A549 treated with Mapracorat at 1 μM for 4 hours (cell line): ENCODE measurements at places on chromosomes 7 and 10. TPM values are rescaled to one million over a fixed set of nuclear protein-coding genes. Genes with fewer than 3 reads are reported as not detected.

The ZSWIM8 gene
- 38.0 to 43.5 TPM (median 38.4 TPM) in 5 replicates for total RNA-seq

The CTAGE15 gene
- total RNA-seq = not detected in 5 replicates

The ABCC2 gene
- total RNA-seq = 119 to 142 TPM (median 123 TPM) in 5 replicates

The PAX4 gene
- total RNA-seq = not detected in 5 replicates

The MLXIPL gene
- total RNA-seq = 0.61 to 1.6 TPM (median 0.95 TPM) in 5 replicates

The TRIM50 gene
- total RNA-seq = not detected in 5 replicates

The MYL10 gene
- total RNA-seq = not detected in 5 replicates

The OLAH gene
- total RNA-seq = 0.39 to 1.0 TPM (median 0.51 TPM) in 5 replicates

The TMEM236 gene
- total RNA-seq = 0.02 to 0.08 TPM (median 0.03 TPM) in 5 replicates

The ZNF3 gene
- total RNA-seq = 19.3 to 20.9 TPM (median 20.5 TPM) in 5 replicates

The MRLN gene
- not detected in 5 replicates for total RNA-seq

The MCM7 gene
- total RNA-seq = 223 to 248 TPM (median 243 TPM) in 5 replicates

The IFIT1 gene
- total RNA-seq = 3.5 to 5.5 TPM (median 4.7 TPM) in 5 replicates

The MOGAT3 gene
- not detected in 5 replicates for total RNA-seq

The ACTR3C gene
- total RNA-seq = 0.02 to 0.22 TPM in 2 of 5 replicates, not detected in the others

The ACSL5 gene
- total RNA-seq = 0.13 to 0.27 TPM (median 0.19 TPM) in 5 replicates

The CXCL12 gene
- total RNA-seq = 0.07 to 0.66 TPM (median 0.23 TPM) in 5 replicates

The CALML3 gene
- total RNA-seq = not detected in 5 replicates

The MSMB gene
- 0.63 TPM in 1 of 5 replicates, not detected in the others for total RNA-seq

The CCDC3 gene
- total RNA-seq = 0.98 to 1.4 TPM (median 1.3 TPM) in 5 replicates

The SCIN gene
- 0.26 to 0.53 TPM (median 0.32 TPM) in 5 replicates for total RNA-seq

The ANKRD30A gene
- total RNA-seq = 0.39 to 1.2 TPM (median 1.1 TPM) in 5 replicates

The C10orf67 gene
- total RNA-seq = 0.06 to 0.13 TPM (median 0.13 TPM) in 3 of 5 replicates, not detected in the others

The FAM13C gene
- total RNA-seq = 0.08 to 0.39 TPM (median 0.24 TPM) in 4 of 5 replicates, not detected in the other

The TRPV6 gene
- total RNA-seq = not detected in 5 replicates

The RASA4 gene
- total RNA-seq = 1.9 to 2.8 TPM (median 2.5 TPM) in 5 replicates

The IDI2 gene
- 0.10 TPM in 1 of 5 replicates, not detected in the others for total RNA-seq

The CALHM3 gene
- total RNA-seq = 0.17 to 0.53 TPM (median 0.30 TPM) in 5 replicates

The CRYGN gene
- not detected in 5 replicates for total RNA-seq

The ZP3 gene
- total RNA-seq = 17.8 to 21.0 TPM (median 20.2 TPM) in 5 replicates
